ENCODE measurements at places on chromosomes 3 and 15.

DNA sequence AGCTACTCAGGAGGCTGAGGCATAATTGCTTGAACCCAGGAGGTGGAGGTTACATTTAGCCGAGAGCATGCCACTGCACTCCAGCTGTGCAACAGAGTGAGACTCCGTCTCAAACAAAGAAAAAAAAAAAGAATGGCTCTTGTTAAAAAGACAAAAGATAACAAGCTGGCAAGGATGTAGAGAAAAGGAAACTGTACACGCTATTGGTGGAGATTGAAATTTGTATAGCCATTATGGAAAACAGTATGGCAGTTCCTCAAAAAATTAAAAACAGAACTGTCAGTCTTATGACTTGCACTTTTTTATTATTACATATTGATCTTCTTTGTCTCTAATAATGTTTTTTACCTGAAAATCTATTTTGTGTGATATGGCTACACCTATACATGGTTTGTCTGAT is 41.9 kb downstream of the MEX3B start:
- DNase-seq = no peak

GRCh38 chr3:97256060-97256459 is 441.7 kb downstream of the EPHA6 start:
- DNase-seq = no peak

DNA sequence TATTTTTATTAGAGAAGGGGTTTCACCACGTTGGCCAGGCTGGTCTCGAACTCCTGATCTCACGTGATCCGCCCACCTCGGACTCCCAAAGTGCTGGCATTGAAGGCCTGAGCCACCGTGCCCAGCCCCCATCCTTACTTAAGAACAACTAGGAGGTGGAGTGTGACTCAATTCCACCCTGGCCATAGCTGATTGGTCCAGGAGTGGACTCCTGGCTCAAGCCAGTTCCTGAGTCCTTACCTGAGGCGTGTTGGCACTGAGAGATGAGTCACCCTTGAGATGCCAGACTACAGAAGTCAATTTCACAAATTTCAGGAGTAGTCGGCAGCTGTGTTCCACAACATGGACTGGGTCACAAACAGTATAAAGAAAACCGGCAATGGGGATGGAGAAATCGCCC is 124.2 kb downstream of the SHQ1 start:
- no peak for DNase-seq

DNA sequence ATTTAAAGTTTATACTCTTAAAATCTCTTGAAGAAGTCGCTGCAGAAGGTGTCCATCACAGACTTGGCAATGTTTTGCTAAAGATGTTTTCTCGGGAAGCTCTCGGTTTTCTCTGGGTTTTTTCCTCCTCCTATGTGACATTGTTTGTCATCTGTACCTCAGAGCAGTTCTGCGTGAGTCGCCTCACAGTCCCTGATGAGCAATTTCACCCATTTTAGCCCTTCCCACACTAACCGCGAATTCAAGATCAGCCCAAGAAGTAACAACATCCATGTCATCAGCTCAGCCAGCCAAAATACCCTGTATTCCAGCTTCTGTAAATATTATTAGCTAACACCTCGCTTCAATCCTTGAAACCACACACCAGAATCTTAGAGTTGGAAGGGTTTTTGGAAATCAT is 224.3 kb upstream of the SETMAR start:
- DNase-seq = no peak

DNA sequence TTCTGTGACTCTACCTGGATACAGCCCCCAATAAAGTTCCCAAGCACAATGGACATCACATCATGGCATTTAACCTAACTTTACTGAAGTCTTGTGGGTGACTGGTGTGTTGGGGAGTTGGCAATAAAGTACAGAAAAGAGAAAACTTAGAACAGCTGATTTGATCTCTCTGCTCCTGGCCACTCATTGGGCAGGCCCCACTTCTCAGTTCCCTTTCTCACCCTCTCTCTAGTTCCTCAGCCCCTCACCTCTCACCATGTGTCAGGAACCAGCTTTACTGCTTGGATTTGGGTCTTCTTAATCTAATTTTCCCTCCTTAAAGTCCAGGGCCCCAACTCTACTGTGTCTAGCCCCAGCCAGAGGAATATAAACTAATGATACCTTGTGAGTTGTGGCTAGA is 713 bp upstream of the MUC13 start:
- no peak for DNase-seq

DNA sequence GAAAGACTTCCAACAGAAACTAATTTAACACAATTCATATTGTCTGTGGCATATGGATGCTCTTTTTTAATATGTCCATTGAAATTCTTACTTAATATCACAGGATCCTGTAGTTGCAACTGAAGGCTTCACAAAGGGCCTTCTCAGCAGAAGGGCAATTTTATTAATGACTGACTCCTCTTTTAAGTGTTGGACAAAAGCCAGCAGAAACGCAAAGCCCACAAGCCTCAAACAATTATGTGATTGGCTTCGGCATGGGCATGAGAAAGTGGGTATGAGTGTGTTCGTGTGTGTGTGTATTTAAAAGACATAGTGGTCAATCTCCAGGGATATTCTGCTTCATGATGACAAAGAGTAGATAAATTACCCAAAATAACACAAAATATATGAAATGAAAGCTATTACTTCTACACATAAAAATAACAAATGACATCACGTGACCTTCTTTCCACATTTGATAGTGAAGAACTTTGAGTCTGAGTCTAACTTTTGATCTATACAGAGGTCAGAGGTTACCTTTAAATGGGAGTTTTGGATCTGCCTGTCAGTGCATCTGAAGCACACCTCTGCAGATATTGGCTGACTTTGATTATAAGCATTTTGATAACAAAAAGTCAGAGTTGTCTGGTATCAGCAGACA is 496.9 kb downstream of the CADM2 start:
- no peak for DNase-seq

- DNase-seq = no peak
Measured at GRCh38 chr3:51966922-51967383, 301 bp downstream of the PCBP4 start.

Measured in NK-92 treated with Interleukin-12 subunit alpha and Interleukin-12 subunit beta, amount 100 ng/mL, for 24 hours (cell line).